ENCODE measurements at places on chromosomes 1 and 21.
A peak's percentile ranks its signal among the peaks of the same experiment; 100 is the strongest.

GRCh38 chr1:85135392-85135798, 65.4 kb downstream of the SYDE2 start:
- DNase-seq = no peak

- no peak for DNase-seq
These were observed 37.3 kb upstream of the PIGV start for GRCh38 chr1:26750428-26750827.

- DNase-seq = no peak
These were observed 147.8 kb upstream of the MAP1LC3C start for GRCh38 chr1:242146652-242147051.

GRCh38 chr1:193348091-193348768, 161.8 kb upstream of the B3GALT2 start:
- no peak for DNase-seq

DNA sequence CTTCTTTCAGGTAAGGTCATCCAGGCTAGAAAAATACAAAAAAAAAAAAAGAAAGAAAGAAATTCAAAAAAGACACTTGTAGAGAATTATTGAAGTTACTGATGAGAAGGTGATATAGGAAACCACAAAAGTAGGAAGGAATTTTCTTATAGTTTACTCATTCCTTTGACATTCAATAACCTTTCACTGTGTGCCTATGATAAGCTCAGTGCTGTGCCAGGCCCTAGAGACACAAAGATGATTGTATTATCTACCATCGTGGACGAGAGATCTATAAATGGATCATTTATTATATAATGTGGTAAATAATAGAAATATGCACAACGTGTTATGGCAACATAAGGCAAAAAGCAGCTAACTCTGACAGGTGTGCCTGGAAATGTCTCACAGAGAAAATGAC, 109.6 kb upstream of the NGF start:
- DNase-seq = no peak

GRCh38 chr1:34696230-34696629, 58.6 kb upstream of the GJB5 start:
- DNase-seq = no peak

- peak; percentile 90 for DNase-seq
These were observed 197.6 kb upstream of the FOXD3 start for GRCh38 chr1:63124666-63125191.

- peak; percentile 38 for DNase-seq
These were observed 65.9 kb upstream of the LRRN2 start for GRCh38 chr1:204751480-204751879.

GRCh38 chr1:44072204-44072603, 40.9 kb upstream of the SLC6A9 start:
- DNase-seq = no peak

DNA sequence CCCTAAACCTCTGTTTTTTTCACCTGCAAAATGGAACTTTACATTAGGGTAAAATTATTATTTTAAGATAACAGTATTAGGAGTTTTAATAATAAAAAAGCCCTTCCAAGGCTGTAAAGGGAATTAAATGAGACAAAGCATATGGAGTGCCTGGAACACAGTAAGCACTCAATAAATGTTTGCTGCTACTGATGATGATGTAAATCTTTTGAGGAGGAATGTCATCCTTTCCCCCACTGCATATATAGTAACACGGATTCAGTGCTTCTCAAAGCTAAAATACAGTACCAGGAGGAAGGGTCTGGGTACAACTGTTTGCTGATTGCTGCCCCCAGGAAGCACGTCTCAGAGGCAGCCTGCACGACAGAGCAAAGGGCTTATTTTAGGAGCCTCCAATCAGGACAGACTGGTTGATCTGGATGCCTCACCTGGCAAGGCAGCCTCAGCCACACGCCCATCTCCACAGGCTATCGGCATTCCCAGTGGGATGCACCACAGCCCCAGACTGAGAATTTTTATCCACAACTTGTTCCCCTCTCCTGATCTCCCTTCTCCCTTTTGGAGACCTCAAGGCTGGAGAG, 64.4 kb downstream of the GADD45A start:
- no peak for DNase-seq

DNA sequence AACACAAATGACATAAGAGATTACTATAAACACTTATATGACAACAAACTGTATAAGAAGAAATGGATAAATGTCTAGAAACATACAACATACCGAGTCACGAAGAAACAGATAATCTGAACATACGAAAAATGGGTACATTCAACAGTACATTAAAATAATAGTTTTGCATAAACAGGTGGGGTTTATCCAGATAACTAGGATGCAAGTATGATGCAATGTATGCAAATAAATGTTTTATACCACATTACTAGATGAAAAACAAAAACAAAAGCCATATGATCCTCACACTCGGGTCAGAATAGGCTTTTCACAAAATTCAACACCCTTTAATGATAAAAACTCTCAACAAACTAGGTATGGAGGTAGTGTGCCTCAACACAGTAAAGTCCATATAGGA, 1585.7 kb downstream of the BRINP3 start:
- DNase-seq = no peak

- DNase-seq = no peak
These were observed 45.8 kb upstream of the WNT2B start for GRCh38 chr1:112462953-112463279.

GRCh38 chr1:2270260-2271100, 42.4 kb downstream of the SKI start:
- DNase-seq = no peak

DNA sequence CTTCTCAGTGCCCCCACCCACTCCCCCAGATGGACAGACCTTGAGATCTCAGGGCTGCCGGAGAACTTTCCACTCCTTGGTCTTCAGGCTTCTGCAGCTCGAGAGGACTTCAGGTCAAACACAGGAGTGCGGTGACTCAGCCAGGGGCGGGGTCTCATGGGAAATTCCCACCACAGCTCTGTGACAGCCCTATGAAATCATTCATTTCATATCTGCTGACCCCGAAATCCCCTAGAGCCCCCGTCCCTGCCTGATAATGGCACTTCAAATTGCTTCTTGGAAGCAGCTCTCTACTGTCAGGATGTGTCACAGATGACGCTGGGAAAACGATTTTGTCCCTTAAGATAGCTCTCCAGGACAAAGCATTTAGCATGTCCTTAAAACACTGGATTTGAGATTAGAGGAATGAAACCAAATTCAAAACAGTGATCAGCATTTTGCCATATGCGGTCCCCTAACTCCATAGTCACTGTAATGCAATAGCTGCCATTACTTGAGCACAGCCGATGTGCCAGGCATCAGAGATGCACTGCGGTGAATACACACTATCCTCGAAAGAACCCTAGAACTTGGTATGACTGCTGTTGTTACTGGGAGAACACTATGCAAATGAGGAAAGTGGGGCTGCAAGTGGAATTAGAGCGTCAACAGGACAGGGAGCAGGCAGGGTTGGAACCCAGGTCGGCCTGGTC, at the start of gene TNFRSF9:
Gene TNFRSF9, minus strand, starts transcription at position 95 of the 692 bp plus-strand sequence. CDS start 845 bp downstream, outside the sequence.
- no peak for DNase-seq

- no peak for DNase-seq
These were observed 25.8 kb downstream of the OSBPL9 start for GRCh38 chr1:51642739-51643142.

DNA sequence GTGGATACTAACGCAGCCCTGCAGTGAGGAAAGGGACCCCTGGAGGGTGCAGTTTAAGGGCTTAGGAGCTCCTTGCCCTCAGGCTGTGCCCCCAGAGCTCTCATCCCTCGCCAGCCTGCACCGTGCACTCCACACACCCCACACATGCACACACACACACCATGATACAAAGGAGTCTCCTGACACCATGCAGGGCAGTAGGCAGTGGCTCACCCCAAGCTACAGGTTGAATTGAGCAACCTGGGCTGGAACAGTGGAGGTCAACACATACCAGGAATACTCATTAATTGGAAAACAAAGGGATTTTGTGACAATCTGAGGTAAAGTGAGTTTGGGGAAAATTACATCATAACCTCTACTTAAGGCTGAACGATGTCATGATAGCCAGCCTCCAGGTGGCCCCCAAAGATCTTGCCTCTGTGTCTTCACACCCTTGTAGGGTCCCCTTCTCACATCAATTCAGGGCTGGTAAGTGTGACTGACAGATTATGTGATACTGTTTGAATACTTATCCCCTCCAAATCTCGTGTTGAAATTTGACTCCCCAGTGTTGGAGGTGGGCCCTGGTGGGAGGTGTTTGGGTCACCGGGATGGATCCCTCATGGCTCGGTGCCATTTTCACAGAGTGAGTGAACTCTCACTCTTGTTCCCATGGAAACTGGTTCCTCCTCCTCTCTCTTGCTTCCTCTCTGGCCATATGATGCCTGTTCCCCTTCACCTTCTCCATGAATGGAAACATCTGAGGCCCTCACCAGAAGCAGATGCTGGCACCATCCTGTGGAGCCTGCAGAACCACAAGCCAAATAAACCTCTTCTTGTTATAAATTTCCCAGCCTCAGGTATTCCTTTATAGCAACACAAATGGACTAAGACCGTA, 111.0 kb upstream of the RAB4A start:
- no peak for DNase-seq

DNA sequence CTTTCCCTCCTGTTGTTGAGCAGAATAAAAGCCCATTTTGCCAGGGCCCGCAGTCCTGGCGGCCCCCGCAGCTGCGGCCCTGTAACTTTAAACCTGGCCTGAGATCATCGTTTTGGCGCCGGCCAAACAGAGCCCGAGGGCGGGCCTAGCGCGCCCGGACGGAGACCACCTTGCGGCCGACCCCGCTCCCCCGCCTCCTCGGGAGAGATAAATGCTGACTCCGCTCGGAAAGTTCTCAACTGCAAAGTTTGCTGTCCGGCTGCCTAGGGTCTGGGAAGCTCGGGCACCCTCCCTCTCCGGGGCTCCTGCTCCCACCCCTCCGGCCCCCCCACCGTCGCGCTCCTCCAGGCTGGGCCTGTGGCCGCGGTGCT, at the start of gene PDPN:
Gene PDPN, plus strand, starts transcription at position 238 of the 371 bp plus-strand sequence. CDS start 202 bp downstream, outside the sequence.
- DNase-seq = no peak

- no peak for DNase-seq
These were observed 129.8 kb downstream of the CNIH3 start for GRCh38 chr1:224745924-224746323.

- DNase-seq = peak; percentile 60
These were observed 8.0 kb upstream of the B4GALT3 start for GRCh38 chr1:161185282-161185682.

DNA sequence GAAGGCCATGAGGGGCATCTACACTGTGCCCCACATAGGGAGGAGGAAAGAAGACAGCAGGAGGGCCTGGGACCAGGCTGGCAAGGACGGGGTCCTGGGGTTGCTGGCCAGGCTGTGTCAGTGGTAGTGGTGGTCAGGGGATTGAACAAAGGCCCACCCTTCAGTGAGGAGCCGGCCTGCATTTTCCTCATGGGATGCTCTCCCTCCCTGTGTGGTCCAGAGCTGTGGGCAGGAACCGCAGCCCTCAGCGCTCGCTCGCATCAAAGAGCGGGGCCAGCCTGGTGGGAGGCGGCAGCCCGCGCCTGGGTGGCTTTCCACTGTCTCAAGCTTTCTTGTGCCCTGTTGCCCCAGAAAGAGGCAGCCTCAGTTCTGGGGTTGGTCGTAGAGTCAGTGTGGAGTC, 24.8 kb downstream of the LHX4 start:
- no peak for DNase-seq

- no peak for DNase-seq
These were observed 519 bp downstream of the FNBP1L start for GRCh38 chr1:93448292-93448982.

DNA sequence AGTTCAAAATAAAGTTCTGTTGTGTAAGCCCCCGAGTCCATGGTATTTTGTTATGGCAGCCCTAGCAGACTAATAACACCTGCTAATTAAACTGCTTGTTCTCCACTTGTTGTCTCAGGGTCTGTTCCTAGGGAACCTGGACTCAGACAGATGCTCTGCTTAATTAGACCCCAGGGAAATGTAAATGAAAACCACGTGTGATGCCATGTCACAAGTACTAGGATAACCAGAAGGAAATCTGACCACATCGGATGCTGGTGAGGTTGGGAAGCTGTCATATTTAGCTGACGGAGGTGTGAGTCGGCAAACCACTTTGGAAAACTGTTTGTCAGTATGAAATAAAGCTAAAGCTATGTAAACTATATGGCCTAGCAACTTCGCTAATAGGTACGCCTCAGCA, 19.6 kb downstream of the EDN2 start:
- no peak for DNase-seq

DNA sequence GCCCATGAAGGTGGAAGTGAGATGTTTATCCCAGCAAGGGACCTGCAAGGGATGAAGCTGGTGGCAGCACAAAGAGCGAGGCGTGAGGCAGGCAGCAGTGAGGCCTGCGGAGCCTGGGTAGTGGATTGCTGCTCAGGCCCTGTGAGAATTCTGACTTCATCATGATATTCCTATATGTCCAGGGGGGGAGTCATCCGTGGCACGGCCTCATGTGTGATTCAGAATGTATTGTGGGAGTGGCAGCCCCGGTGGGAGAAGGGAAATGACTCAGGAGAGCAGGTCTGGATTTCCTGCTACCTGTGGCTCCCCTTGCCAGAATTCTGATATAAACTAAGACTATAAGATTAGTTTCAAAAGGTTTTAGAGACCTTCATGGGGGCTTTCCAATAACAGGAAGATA, 240.9 kb downstream of the CAMTA1 start:
- DNase-seq = no peak

- no peak for DNase-seq
These were observed 200.0 kb downstream of the MATN1 start for GRCh38 chr1:30523055-30524020.

GRCh38 chr1:223298701-223299100, 65.3 kb downstream of the SUSD4 start:
- DNase-seq = no peak

GRCh38 chr1:38953433-38953860, 11.8 kb upstream of the RHBDL2 start:
- DNase-seq = no peak

- DNase-seq = no peak
These were observed 4.1 kb upstream of the TRAF3IP3 start for GRCh38 chr1:209751627-209752231.

GRCh38 chr1:2330519-2331199, 60.7 kb downstream of the MORN1 start:
- no peak for DNase-seq

DNA sequence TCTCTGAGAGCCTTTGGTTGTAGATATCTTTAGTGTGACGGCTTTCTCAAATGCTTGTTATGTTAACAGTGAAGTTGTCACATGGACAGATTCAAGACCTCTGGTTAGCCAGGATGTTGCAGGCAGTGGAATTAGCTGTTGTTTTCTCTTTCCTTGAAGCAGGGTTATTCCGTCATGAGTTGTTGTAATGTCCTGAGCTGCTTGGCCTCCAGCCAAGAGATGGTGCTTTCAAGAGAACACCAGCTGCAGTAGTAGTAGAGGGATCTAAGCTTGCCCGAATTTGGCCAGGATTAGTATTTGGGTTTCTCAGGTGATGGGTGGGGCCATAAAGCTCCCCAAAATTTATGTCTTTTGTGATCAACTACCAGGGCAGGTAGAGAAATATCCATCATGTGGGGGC, 13.4 kb downstream of the KCNE1 start:
- DNase-seq = no peak

- no peak for DNase-seq
These were observed 8.0 kb downstream of the RRP1B start for GRCh38 chr21:43667191-43667904.

DNA sequence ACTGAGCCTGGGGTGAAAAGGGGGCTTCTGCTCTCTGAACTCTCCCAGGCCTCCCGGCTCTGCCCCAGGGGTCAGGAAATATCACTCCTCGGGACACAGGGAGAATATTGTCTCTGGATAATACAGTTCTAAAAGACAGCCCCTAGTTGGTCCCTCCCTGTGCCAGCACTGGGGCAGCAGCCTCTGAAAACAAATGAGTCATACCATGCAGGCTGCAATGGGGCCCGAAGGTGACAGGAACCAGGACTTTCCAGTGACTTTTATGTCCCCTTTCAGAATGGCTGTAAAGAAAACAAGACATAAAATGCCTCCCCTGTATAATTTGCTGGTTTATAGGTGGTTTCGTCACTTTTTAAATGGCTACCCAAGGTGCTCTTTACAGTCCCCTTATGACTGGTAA, 360.0 kb downstream of the NPHP4 start:
- no peak for DNase-seq
